Large intestine (tissue), 12 donors: ENCODE measurements at places on chromosomes 3 and 15.

DNA sequence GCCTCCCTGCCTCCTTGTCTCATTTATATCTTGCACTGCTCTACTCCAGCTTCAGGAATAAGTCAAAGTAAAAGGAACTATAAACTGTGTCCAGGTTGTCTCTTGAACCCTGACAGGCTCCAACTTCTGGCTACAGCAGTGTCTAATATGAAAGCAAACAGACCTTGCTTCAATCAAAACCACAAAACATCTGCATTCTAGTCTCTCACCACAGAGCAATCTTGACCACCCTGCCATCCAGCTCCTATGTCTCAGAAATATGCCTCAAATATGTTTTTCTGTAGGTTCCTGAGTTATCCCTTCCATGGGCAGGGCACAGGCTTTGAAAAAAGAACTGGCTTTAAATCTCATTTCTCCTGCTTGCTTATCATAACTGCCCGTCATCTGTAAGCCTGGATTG lies 13.0 kb upstream of the RAMAC start:
- H3K27me3 ChIP-seq = no peaks in the 10 kb centered on the region
- H3K36me3 ChIP-seq = no peaks in the 10 kb centered on the region
- H3K27ac ChIP-seq = no peak overlapping the region
- H3K4me1 ChIP-seq = no peaks in the 10 kb centered on the region
- no peak for DNase-seq
- no peak overlapping the region for H3K4me3 ChIP-seq

DNA sequence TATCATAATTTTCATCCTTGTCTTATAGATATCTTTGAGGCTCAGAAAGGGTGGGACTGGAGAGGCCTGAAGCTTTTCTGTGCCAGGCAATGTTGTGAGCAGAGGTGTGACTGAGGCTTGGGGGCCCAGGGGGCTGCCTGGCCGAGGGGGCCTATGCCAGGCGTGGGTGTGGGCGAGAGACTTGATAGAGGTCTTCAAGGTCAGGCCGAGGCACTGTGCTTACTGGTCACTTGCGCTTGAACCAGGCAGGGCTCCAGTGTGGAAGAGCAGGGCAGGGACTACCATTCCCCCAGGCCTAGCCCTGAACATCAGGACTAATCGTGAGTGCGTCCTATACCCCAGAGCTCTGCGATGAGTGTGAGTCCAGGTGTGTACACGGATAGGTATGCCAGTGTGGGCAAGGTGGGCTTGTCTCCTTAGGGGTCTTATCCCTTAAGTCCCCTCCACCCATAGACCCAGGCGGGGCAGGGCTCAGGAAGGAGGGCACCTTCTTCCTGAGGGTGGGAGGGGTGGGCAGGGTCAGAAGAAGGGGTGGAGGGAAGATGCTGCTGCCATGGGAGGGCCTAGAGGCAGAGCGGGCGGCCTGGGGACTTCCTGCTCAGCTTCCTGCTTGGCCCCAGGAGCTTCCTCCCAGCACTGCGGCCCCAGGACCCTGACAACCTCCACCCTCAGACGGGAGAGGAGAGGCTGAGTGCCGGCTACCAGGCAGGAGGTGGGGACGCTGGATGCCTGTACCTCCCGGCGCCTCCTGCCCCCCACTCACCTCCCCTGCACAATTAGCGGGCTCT lies 84.7 kb downstream of the LINGO1 start:
- H3K27ac ChIP-seq = no peak overlapping the region
- no peaks in the 10 kb centered on the region for H3K27me3 ChIP-seq
- no peak for DNase-seq
- H3K4me3 ChIP-seq = no peak overlapping the region

DNA sequence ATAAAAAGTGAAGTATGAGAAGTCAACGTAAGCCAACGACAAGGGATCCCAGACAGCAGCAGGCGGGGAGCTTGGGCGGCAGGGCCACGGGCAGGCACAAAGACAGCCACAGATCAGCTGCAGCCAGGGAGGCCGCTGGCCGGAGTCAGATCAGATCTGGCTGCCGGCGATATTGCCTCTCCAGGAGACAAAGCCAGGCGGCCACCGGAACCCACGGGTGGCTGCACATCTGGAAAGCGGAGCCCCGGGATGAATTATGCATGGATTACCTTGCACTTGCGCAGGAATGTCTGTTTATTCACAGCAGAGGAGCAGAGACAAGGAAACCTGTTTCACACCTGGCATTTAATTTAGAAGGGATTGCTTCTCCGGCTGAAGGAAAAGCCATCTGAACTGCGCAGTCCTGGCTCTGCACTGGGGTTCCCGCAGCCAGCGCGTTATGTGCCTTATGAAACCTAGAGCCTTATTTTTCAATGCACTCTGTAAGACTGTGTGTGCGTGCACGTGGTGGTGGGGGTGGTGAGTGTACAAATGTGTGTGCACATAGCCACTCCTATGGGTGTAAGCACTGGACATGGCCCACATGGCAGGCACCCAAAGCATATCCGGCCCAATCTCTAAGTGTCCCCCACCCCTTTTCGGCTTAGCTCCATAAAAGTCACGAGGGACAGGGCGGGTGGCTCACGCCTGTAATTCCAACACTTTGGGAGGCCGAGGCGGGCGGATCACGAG lies 427.8 kb upstream of the MCTP2 start:
- DNase-seq = no peak
- H3K4me3 ChIP-seq = no peak overlapping the region
- H3K27me3 ChIP-seq = no peaks in the 10 kb centered on the region
- H3K27ac ChIP-seq = no peak overlapping the region

DNA sequence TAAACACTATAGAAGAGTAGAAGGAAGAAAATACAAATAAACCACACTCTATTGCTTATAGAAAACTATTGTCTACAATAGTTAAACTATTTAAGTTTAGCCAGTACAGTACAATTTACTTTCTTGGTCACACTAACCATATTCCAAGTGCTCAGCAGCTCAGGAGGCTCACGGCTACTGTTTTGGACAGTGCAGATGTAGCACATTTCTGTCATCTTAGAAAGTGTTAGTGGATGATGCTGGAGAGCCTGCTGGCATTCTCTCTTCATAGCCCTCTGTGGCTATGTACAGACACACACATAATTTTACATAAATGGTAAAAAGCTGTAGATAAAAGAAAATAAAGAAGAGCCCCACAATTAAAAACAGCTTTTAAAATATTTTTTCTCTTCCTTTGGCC lies 23.8 kb downstream of the NUDT16 start:
- DNase-seq = no peak
- H3K36me3 ChIP-seq = no peaks in the 10 kb centered on the region
- H3K4me3 ChIP-seq = no peak overlapping the region
- H3K27ac ChIP-seq = no peak overlapping the region

- H3K4me3 ChIP-seq = no peak overlapping the region
- H3K4me1 ChIP-seq = no peaks in the 10 kb centered on the region
- DNase-seq = no peak
- H3K36me3 ChIP-seq = no peaks in the 10 kb centered on the region
- H3K27me3 ChIP-seq = peaks cover 31% of the 10 kb centered on the region
- no peak overlapping the region for H3K27ac ChIP-seq
These were observed 4.6 kb upstream of the FBLN2 start for GRCh38 chr3:13544293-13544831.

DNA sequence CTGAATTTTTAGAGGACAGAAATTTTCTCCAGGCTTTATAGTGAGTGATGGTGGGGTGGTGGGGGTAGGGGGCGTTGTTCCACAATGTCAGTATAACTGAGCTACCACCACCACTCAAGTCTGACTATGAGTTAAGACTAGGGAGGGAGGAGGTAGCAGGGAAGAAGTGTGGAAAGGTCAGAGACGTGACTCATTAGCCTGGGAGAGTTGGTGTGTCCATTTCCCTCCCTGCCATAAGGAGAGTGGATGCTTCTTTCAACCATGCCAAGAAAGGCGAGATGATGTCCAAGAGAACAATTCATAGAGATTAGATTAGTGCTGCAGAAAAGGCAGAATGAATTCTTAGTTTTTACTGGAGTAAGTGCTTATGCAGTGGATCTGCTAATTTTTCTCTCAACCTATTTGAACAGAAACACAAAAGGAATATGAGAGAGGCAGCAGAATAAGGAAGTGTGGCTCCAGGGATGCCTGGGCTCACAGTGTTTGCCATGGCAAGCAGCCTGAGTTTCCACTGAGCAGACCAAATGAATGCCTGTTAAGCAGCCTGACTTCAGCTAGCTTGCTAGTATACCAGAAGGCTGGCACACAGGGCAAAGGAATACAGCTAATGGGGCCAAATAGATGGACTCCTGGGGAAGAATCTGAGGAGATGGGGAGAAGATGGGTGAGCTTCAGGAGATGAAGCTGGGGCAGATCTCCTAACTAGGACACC lies 708.9 kb downstream of the NTRK3 start:
- no peaks in the 10 kb centered on the region for H3K36me3 ChIP-seq
- no peaks in the 10 kb centered on the region for H3K27me3 ChIP-seq
- no peaks in the 10 kb centered on the region for H3K4me1 ChIP-seq
- H3K4me3 ChIP-seq = no peak overlapping the region
- H3K27ac ChIP-seq = no peak overlapping the region
- no peak for DNase-seq

- H3K4me1 ChIP-seq = no peaks in the 10 kb centered on the region
- no peak overlapping the region for H3K27ac ChIP-seq
- H3K27me3 ChIP-seq = no peaks in the 10 kb centered on the region
These were observed 4.5 kb downstream of the CPN2 start for GRCh38 chr3:194346621-194347020.

- H3K36me3 ChIP-seq = no peaks in the 10 kb centered on the region
- H3K27ac ChIP-seq = no peak overlapping the region
- no peaks in the 10 kb centered on the region for H3K27me3 ChIP-seq
- DNase-seq = peak; percentile 26
- H3K4me1 ChIP-seq = no peaks in the 10 kb centered on the region
These were observed 140.2 kb upstream of the SKOR1 start for GRCh38 chr15:67685008-67685599.

- peak; percentile 77 for DNase-seq
- peak overlapping the region; percentile 52 for H3K4me3 ChIP-seq
- peaks cover 35% of the 10 kb centered on the region for H3K4me1 ChIP-seq
- H3K27ac ChIP-seq = peak overlapping the region; percentile 69
- no peaks in the 10 kb centered on the region for H3K36me3 ChIP-seq
- H3K27me3 ChIP-seq = peaks cover 26% of the 10 kb centered on the region
These were observed 20.2 kb upstream of the CORO2B start for GRCh38 chr15:68558318-68559305.

DNA sequence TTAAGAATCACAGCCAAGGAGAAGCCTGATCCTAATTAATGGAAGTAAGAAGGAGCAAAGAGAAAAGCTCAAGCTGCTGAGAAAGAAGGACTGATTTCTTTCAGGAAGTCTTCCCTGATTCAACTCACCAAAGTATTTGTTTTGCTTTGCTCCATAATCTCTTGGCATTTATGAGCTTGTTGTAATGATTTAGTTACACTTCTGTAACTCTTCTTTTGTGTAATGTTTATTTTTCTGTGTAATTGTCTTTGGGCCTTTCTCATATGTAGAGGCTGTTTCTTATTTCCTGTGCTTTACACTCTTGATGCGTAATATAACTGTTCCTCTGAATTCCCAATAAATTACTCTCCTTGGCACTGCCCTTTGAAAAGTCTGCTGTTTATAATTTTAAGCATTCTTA lies 80.0 kb downstream of the COL6A5 start:
- H3K4me1 ChIP-seq = no peaks in the 10 kb centered on the region
- no peak overlapping the region for H3K27ac ChIP-seq
- H3K36me3 ChIP-seq = no peaks in the 10 kb centered on the region

- H3K4me1 ChIP-seq = peaks cover 3% of the 10 kb centered on the region
- H3K27ac ChIP-seq = no peak overlapping the region
- H3K4me3 ChIP-seq = no peak overlapping the region
- no peak for DNase-seq
- no peaks in the 10 kb centered on the region for H3K27me3 ChIP-seq
- no peaks in the 10 kb centered on the region for H3K36me3 ChIP-seq
These were observed 433.3 kb downstream of the RAP2B start for GRCh38 chr3:153595186-153595815.

GRCh38 chr3:175965036-175965435 lies 1105.9 kb downstream of the NAALADL2 start:
- no peak overlapping the region for H3K4me3 ChIP-seq
- H3K27me3 ChIP-seq = no peaks in the 10 kb centered on the region
- H3K4me1 ChIP-seq = no peaks in the 10 kb centered on the region
- H3K27ac ChIP-seq = no peak overlapping the region
- no peaks in the 10 kb centered on the region for H3K36me3 ChIP-seq

- DNase-seq = no peak
- H3K4me3 ChIP-seq = no peak overlapping the region
- no peak overlapping the region for H3K27ac ChIP-seq
- no peaks in the 10 kb centered on the region for H3K4me1 ChIP-seq
- no peaks in the 10 kb centered on the region for H3K36me3 ChIP-seq
- no peaks in the 10 kb centered on the region for H3K27me3 ChIP-seq
These were observed 206.3 kb upstream of the CD96 start for GRCh38 chr3:111335512-111336303.
